ENCODE measurements at places on chromosomes 1 and 21.
A peak's percentile ranks its signal among the peaks of the same experiment; 100 is the strongest.

GRCh38 chr1:116020668-116021272 lies 44.5 kb downstream of the SLC22A15 start:
- DNase-seq: peak; percentile 83

- no peak for DNase-seq
These were observed 68.8 kb upstream of the DNAH14 start for GRCh38 chr1:224860488-224861338.

- no peak for DNase-seq
These were observed 89.6 kb upstream of the IVNS1ABP start for GRCh38 chr1:185406691-185407009.

GRCh38 chr21:28227881-28228635 lies 764.6 kb downstream of the LTN1 start:
- no peak for DNase-seq

GRCh38 chr1:222555992-222556615 lies 8.2 kb upstream of the HHIPL2 start:
- no peak for DNase-seq

GRCh38 chr1:155696524-155696923 lies 7.6 kb downstream of the DAP3 start:
- no peak for DNase-seq

- no peak for DNase-seq
These were observed 12.6 kb downstream of the FALEC start for GRCh38 chr1:150528196-150528595.

DNA sequence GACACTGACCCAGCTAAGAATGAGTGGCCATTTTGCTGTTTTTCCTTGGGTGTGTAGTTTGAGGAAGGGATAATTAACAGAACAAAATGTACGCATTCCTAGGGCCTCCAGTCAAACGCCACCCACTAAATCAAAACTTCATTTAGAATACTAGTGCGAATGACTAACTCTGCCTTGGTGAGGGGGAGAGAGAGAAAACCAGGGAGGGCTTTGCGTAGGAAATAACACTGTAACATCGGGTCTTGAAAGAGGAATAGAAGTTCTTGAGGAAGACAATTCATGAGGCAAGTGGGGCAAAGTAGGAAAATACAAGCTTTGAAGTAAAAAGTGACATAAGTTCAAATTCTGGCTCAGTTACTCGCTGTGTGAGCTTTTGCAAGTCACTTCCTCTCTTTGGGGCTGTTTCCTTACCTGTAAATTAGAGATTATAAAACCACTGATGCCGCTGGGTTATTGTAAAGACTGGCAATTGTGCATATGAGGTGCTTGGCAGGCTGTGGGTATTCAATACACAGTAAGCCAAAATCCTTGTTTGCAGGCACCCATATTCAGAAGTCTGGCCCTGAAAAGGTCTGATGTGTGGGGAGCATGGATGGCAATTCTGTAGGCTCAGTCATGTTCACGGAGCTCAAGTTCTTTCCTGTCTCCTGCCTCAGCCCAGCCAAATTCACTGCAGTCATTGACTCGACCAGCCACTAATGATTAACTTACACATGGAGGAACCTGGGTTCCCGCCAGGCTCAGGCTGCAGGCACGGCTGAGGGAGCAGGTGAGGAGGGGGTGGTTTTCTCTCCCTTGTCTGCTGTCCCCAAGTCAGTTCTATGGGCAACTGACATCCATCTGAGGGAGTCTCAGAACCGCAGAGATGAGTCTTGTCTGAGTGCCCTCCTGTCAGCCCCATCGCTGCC lies 140.3 kb upstream of the CSF3R start:
- DNase-seq: no peak

DNA sequence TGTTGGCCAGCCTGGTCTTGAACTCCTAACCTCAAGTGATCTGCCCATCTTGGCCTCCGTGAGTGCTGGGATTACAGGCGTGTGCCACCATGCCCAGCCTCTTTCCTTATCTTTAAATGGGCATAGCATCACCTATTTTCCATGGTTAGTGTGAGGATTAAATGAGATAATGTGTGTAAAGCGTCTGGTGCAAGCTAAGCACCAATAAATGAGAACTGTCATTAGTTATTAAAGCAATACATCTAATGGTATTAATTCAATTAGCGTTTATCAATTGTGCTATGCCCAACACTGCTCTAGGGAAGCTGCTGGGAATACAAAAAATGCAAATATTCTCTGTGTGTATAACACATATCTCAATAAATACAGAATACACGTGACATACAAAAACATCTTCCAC lies 10.0 kb downstream of the EXOC8 start:
- DNase-seq: no peak

DNA sequence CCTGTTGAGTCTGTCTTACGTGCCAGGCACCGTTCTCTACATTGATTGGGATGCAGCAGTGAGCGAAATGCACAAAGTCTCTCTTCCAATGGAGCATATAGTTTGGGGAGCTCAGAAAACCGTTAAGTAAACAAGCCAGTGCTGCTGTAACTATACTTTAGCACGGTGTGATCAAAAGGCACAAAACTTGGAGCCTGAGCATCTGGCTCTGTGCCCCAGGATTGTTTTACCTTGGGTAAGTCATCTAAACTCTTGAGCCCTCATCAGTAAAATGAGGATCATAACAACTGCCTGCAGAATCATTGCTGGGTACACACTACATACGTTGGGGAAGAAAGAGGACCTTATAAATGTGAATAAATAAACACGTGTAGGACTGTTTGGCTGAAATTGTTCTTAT lies 1.8 kb downstream of the HHIPL2 start:
- DNase-seq: no peak

- DNase-seq: no peak
These were observed 74.2 kb downstream of the SSBP3 start for GRCh38 chr1:54331843-54332463.

DNA sequence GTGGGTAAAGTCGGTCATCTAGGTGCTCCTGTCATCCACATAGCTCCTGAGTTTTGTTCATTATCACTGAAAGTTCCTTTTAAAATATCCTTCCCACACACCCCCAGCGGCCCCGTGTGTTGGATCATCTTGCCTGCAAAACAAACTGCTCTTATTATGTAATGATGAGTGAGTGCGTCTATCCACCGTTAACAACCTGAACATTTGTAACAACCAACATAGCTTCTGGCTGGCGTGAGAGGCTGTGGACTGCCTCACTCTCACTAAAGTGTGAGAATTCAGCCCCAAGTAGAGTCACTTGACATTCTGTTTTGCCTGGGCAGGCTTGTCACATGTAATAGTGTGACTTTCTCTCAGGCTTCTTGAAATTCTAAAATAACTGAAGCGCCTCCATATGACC lies 14.5 kb upstream of the KCNA2 start:
- DNase-seq: no peak

DNA sequence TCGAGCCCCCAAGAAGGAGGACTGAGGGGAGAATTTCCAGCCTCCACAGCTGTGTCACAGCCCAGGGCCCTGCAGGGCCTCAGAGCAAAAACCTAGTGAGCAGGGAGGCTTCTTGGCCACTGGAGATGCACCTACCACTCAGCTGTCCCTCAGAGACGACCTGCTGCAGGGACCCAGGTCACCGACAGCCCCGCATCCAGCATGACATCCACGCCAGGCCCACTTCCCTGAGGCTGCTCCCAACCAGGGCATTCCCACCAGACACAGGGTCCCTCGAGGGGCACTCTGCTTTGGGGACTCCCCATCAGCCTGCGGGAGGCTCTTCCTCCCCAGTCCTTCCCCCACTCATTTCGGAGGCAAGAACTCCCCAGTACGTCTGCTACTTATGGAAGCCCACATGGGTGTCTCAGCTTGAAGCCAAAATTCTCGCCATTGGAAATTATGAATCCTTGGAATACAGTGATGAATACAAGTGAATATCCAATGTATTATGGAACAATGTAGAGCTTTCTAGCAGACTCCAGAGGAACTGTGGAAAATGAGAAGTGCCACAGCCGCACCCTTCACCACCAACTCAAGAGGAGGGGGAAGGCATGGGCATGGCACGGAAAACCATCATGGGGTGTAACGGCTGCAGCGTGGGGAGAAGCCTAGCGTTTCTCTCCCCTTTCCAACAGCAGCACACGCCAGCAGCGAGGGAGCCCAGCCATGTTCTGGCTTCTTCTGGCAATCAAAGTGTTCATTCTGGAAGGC lies 6.9 kb downstream of the TFF3 start:
- DNase-seq: no peak

DNA sequence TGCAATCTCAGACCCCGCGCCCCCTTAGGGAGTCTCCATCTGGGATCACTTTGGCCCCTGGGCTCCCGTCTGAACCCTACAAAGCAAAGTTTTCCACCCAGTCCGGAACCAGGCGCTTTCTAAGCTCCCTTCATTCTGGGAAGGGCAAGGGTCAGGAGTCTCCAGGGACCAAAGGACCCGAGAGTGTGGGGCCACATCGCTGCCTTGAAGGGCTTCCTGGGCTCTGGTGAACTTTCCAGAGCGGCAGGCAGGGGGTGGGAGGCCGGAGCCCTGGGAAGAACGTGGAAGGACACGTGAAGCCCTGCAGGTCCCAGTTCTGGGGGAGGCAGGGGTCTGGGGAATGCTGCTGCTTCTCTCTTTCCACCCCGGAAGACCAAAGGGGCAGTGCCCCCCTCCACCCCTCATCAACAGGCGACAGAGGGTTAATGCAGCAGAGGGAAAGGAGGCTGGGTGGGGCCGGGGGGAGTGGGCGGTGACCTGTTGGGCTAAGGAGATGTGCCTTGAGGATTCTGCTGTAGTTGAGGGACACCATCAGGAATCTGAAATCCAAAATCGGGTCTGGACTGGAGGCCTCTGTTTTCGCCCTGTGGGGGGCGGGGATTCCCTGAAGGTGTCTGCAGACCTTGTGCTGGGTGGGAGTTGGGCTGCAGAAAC lies 734 bp downstream of the CDK18 start:
- no peak for DNase-seq

GRCh38 chr1:184941735-184942134 lies 32.6 kb downstream of the NIBAN1 start:
- DNase-seq: no peak

- DNase-seq: no peak
These were observed 6.6 kb upstream of the TFF3 start for GRCh38 chr21:42321845-42322244.

DNA sequence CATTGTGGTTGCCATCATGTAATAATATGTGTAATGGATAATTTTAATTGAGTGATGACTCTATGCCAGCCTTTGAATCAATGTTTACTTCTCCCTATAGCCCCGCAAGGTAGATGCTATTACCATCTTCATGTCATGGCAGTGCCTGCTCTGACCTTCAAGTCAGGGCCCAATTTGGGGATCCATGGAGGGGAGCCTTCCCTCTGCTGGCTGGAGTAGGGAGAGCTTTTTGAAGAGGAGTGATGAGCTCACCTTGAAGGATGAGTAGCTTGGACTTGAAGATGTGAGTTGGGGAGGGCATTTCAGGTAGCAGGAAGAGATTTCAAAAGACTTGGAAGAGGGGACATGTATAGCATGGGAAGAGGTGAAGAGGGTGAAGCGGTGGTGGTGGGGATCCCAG lies 189.2 kb downstream of the FOXD2 start:
- no peak for DNase-seq

- no peak for DNase-seq
These were observed 144.4 kb upstream of the FGGY start for GRCh38 chr1:59152511-59152910.

GRCh38 chr1:25430967-25431881 lies 527 bp downstream of the MACO1 start:
- DNase-seq: no peak

DNA sequence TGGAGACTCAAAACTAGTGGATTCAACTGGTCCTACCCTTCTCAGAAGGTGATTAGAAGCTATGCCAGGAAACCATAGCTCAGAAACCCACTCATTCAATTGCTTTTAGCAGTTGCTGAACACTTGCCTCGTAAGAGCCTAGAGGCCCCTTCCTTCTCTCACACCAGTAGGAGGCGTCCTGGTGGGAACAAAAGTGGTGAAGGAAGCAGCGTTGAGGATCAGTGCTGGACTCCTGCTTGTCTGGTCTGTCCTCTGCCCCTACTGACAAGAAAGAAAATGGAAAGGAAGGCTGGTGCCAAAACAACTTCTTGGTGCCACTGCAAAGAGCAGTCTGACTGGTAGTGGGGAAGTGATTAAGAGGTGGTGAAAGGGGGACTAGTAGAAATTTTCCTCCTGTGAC lies 269.7 kb downstream of the LMO4 start:
- peak; percentile 12 for DNase-seq

DNA sequence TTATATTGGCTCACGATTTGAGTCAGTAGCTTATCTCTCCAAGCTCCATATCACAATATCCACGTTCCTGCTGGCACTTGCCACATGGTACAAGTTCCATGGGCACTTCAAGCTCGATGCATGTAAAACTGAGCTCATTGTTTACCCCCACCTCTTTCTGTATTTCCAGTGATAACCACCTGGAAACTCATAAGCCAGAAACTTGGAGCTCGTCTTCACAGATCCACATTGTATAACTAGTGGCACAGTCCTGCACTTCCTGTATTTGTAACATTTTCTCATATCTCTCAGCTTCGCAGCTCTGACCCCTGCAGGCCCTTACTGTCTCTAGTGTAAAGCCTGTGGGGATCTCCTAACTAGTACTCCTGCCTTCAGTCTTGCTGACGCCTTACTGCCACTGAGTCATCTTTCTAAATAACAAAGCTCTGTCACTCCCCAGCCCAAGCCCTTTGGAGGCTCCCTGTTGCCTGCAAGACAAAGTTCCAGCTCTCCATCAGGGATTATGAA lies 6.5 kb upstream of the C2CD4D start:
- peak; percentile 31 for DNase-seq

DNA sequence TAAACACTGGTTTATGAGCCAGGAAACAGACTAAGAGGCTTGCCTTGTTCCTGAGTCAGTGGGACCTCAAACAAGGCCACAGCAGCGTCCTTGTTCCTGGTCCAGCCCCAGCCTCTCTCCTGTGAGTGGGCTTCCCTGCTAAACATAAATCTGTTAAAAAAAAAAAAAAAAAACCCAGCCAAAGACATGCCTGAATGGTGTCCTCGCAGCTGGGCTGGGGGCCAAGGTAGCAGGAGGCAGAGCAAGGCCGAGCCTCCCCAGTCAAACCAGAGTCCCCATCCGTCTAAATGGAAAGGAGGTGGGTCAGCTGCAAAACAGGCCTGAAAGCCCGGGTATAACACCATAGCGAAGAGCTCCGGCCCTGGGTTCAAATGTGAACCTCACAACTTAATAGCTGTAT lies 18.1 kb upstream of the IFFO2 start:
- no peak for DNase-seq

DNA sequence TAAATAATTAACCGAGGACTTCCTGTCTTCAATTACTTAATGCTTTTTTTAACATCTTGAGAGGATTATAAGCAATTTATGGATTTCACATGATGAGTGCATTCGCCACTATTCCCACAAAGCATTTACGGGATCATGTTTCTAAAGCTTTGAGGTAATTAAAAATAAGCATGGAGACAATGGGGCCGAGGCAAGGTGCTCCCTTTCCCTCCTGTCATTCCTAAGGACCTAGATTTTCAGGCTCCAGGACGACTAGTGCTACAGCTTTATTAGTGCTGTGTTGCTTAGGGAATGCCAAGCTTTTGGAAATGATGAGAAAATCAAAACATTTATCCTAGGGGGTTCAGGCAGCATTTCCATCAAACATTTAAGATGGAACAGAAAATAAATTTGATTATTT lies 209.2 kb downstream of the KCTD3 start:
- no peak for DNase-seq

- DNase-seq: no peak
These were observed 125.1 kb downstream of the PRRX1 start for GRCh38 chr1:170789063-170789462.

All from hematopoietic multipotent progenitor cell treated with erythropoietin and hydrocortisone succinate and interleukin-3 and kit ligand, for 8 days (in vitro differentiated cells).